ENCODE measurements at places on chromosomes 7 and 10.
A peak's percentile ranks its signal among the peaks of the same experiment; 100 is the strongest.

GRCh38 chr10:103202319-103202718 lies 9.2 kb upstream of the NT5C2 start:
- DNase-seq: no peak

DNA sequence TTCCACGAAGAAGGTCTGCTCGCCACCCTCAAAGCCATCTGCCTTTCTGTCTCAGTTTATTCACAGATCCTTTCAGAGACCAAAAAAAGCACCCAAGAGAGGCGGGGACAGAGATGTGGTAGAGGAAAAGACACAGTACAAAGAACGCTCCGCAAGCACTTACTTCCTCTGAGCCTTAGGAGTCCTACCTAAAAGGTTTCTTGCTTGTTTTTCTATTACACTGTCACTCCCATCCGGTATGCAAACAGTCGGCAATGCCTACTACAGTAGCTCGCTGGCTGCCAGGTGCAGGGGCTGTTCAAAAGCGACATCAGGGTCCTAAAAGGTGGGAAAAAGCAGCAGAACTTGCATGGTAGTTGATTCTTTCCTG lies 816 bp downstream of the TECPR1 start:
- DNase-seq: no peak

GRCh38 chr10:106111246-106111645 lies 1053.3 kb downstream of the SORCS1 start:
- DNase-seq: no peak

DNA sequence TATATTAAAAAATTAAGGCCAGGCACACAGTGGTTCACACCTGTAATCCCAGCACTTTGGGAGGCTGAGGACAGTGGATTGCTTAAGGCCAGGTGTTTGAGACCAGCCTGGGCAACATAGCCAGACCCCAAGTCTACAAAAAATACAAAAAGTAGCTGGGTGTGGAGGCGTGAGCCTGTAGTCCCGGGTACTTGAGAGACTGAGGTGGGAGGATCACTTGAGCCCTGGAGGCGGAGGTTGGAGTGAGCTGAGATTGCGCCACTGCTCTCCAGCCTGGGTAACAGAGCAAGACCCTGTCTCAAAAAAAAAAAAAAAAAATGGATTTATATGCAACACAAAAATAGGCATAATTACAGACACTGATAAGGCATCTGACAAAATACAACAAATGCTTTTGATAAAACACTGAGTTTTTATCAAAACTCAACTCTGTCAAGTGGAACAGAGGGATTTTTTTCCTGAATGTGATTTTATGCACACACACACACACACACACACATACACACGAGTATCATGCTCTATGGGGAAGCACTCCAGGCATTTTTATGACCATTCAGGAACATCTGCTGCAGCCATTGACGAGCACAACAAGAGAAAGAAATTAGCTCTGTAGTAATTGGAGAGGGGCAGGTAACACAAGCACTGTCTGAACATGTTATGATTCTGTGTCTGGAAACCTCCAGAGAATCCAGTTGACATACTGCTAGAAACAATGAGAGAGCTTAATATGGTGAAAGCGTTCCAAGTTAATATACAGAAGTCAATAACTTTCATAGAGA lies 193.1 kb downstream of the WDR37 start:
- no peak for DNase-seq

DNA sequence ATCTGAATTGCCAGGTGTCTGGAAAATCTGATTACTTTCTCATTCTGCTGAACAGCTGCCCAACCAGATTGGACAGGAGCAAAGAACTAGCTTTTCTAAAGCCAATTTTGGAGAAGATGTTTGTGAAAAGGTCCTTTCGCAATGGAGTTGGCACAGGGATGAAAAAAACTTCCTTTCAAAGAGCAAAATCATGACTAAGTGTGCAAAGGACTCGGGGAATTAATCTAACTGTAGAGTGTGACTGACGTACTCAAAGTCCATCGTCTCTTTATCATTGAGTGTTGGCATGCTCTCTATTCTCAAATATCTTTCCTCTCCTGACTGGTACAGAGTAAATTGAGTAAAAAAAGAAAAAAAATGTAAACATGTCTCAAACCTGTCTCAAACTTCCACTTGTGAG lies 3.3 kb downstream of the NPS start:
- DNase-seq: no peak

GRCh38 chr10:1160561-1161314 lies 104.6 kb downstream of the WDR37 start:
- DNase-seq: no peak

DNA sequence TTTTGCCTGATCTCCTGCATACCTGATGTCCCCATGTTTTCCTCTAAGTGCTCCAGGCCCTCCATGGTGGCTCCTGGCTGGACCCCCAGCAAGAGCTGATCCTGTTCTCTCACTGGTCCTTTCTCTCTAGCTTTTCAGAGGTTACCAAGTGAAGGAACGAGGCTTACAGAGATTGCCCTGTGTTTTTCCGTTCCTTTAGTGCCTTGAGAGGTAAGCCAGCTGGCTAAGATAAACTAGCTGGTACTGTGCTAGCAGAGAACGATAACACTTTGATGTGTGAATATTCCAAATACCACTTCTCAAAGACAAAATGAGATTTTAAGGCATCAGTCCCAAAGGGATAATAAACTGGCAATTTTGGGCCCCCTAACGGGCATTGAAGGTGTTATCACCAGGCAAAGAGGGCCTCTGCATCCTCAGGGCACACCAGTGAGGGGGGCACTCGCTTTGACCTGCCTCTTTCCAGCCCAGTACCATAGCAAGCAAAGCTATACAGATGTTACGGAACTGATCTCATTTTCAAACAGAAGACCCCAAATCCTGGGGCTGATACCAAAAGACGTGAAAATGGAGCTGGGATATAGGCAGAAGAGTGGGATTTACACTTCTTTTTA lies 8.4 kb upstream of the CCNY start:
- no peak for DNase-seq

GRCh38 chr10:60351191-60351853 lies 38.4 kb downstream of the ANK3 start:
- DNase-seq: no peak

GRCh38 chr10:53314876-53315275 lies 542.3 kb upstream of the MBL2 start:
- no peak for DNase-seq

DNA sequence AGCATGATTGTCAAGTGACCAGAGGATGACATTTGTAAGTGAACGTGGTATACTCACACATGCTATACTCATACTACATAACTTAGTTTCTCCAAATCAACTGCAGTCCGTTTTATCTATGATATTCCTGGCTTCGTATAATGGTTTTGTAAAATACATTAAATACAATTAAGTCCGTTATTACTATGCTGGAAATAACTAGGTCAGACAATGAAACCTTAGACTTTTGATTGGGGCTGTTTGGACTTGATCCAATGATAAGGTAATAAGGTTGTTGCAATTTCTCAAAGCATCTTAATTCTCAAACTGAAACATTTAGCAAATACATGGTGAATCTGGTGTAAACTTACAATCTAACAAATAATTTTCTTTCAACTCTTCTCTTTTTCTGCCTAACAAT lies 117.0 kb downstream of the TWIST1 start:
- DNase-seq: no peak

DNA sequence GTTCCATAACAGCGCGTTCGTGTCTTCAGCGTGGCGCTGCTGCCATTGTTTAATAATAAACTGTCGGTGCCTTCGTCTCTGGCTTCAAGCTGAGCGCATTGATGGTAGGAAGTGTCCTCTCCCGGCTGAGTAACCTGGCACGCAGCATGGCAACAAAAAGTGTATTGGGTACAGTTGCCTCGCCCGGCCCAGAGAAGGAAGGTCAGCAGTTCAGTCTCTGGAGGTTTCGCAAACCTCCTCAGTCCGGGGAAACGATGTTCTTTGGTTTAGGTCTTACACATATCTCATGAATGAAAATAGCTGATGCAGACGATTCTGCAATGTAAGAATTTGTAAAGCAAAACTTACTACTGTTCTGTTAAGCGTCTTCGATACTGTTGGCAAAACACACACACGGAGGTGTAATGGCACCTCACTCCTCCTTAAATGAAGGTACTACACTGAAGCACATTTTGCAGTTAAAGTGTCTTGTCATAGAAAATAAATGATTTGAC lies 739 bp upstream of the CCDC186 start:
- no peak for DNase-seq

DNA sequence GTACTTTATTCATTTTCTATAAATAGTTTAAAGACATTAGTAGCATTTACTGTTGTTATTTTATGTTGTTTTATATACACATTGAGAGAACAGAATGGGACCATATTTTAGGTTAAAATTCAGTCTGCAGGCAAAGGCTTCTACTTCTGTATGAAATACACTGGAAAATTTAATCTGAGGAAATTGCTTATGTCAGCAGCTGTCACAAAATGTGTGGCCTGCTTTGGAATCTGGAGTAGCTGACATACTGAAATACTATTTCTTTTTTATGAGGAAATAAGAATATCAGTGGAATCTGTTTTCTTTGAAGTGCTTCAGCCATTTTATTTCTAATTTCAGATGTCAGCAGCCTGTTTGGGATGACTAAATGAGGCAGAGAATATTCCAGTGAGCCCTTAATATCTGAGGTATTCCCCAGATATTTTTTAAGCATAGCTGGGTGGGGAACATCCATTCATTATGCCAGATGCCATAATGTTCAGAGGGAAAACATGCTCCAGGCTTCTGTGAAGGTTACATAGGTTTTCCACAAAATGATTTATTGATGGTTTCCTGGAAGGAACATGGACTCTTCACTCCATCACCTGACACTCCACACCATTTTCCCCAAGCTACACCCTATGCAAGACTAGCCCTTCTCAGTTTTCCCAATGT lies 267.1 kb downstream of the ARL4A start:
- no peak for DNase-seq

DNA sequence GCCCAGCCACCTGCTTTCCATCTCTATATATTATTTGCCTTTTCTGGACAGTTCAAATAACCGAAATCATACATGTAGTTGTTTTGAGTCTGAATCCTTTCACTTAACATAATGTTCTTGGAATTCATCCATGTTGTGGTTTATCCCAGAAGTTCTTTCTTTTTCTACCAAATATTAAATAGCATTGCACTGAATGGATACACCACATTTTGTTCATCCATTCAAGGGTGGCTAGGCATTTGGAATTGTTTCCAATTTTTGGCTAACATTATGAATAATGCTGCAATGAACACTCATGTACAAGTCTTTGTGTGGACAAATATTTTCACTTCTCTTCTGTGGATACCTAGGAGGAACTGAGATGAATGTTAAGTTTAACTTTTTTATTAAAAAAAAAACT lies 18.0 kb downstream of the DNAJC1 start:
- DNase-seq: no peak

GRCh38 chr10:116126954-116127695 lies 145.9 kb downstream of the GFRA1 start:
- DNase-seq: no peak

GRCh38 chr7:134941952-134942351 lies 44.4 kb upstream of the AGBL3 start:
- no peak for DNase-seq

GRCh38 chr10:84194424-84195043 lies at the start of gene CDHR1:
Gene CDHR1, plus strand, starts transcription at chr10:84194537. Its CDS starts 224 bp downstream, at chr10:84194761.
- DNase-seq: peak; percentile 32

GRCh38 chr7:106419455-106420182 lies 134.8 kb upstream of the NAMPT start:
- DNase-seq: no peak

GRCh38 chr7:91293840-91294239 lies 29.6 kb downstream of the FZD1 start:
- no peak for DNase-seq

- no peak for DNase-seq
These were observed 563.1 kb upstream of the GALNT17 start for GRCh38 chr7:70568674-70569334.
